RPMI7951 (cell line): ENCODE measurements at places on chromosomes 6 and 20. TPM values are rescaled to one million over a fixed set of nuclear protein-coding genes. Genes with fewer than 3 reads are reported as not detected.

- DNase-seq: no peak
These were observed 31.7 kb upstream of the RPS6KA2 start for GRCh38 chr6:166658792-166659150.

GRCh38 chr6:2866171-2866846 is 24.6 kb upstream of the SERPINB1 start:
- DNase-seq: no peak

GRCh38 chr6:23783901-23784300 is 342.1 kb upstream of the NRSN1 start:
- no peak for DNase-seq

- peak; percentile 10 for DNase-seq
These were observed 70.9 kb downstream of the LCA5 start for GRCh38 chr6:79466207-79466834.

DNA sequence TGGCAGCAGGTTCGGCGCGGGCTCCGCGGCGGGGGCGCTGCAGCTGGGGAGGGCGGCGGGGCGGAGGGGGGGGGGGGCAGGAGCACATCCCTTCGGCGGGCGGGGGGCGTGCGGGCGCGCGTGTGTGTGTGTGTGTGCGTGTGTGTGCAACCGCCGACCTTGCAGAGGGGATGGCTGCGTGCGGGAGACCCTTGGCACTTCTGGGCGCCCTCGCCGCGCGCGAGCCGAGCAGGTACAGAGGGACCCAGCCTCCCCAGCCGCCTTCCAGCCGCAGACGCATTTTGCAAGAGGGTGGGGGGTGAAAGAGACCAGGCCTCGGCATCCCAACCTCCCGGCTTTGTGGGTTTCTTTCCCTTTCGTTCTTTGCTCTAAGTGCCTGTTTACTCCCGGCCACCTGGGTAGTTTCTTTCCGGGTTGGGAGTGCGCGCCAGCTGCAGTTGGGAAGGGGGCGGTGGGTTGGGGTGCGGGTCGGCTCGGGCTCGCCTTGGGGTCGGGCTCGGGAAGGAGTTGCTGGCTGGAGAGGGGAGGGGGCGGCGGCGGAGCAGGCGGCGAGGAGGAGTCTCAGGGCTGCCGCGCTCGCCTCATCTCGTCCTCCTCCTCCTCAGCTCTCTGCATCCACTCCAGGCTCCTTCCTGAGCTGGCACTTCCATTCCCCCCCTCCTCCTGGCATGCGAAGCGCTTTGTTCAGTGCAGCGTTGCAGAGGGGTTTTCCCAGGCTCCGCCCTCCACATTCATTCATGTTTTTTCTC is 620 bp downstream of the HIVEP1 start:
- peak; percentile 92 for DNase-seq

DNA sequence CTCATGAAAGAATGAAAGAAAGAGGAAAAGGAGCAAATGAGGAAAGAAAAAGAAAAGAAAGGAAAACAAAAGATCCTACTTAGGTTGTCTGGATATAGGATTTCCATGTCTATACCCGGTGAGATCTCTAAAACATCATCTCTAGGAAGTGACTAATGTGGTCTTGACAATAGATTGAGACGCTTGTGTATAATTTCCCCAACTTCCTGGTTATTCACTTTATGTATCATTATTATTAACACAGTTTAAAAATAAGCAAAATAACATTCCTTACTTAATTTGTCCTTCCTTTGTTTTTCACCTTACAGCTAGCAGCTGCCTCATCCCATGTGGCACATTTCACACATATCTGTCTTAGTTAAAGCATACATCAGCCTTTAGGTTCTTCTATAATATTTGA is 27.0 kb downstream of the LAMA4 start:
- DNase-seq: no peak

- no peak for DNase-seq
These were observed 586.6 kb upstream of the BTBD3 start for GRCh38 chr20:11331096-11331495.

ARID1B gene
- 13.7 and 14.8 TPM in 2 replicates for total RNA-seq

PRR18 gene
- total RNA-seq: not detected in 2 replicates

ZNF76 gene
- total RNA-seq: 12.4 and 12.7 TPM in 2 replicates
